ENCODE measurements at places on chromosomes 11 and 22.

DNA sequence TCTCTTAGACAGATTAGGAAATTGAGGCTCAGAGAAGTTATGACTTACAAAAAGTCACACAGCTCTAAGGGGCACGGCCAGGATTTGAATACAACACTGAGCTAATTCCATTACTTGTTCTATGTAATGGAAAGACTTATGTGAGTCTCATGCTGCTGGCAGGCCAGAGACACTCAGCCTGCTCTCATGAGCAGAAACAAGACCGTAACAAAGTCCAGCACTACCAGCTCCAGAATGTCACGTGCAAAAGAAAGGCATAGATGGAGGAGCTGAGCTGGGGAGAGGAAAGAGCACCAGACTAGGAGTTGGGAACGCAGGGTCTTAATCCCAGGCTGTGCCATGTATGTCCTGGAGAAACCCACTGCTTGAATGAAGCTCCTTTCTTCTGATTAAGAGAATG lies 1.8 kb downstream of the CHRDL2 start:
- no peak for DNase-seq

GRCh38 chr11:80559942-80560341 lies 1119.1 kb upstream of the TENM4 start:
- no peak for DNase-seq

GRCh38 chr11:114877976-114878375 lies 199.6 kb downstream of the NXPE2 start:
- no peak for DNase-seq

DNA sequence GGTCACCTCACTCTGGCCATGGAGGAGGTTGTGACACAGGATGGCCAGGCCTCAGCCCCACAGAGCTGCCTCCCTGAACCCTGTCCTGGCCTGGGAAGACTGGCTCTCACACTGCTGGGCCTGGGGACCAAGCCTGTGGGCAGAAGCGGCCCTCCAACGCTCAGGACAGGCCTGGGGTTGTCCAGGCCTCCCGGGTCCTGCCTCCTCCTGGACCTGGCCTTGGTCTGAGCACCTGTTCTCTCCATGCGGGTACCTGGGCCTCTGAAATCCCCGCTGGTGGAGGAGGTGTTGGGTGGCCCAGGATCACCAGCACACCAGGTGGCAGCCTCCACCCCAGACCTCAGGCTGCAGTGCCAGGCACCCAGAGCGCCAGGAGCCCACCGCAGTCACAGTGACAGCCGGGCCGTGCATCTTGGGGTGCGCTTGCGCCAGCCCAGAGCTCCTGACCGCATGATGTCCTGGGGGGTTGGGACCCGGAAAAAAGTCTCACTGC lies 16.1 kb upstream of the PIM3 start:
- no peak for DNase-seq

GRCh38 chr11:72373163-72373562 lies 61.2 kb downstream of the CLPB start:
- no peak for DNase-seq
